Progenitor cell of endocrine pancreas (in vitro differentiated cells): ENCODE measurements at places on chromosomes 16 and 17.

- DNase-seq: no peak
These were observed 1106.1 kb upstream of the GOT2 start for GRCh38 chr16:59840169-59840568.

- DNase-seq: no peak
These were observed 69.0 kb downstream of the KIF2B start for GRCh38 chr17:53891726-53892125.

GRCh38 chr17:82121660-82122629, 23.9 kb upstream of the FASN start:
- no peak for DNase-seq

DNA sequence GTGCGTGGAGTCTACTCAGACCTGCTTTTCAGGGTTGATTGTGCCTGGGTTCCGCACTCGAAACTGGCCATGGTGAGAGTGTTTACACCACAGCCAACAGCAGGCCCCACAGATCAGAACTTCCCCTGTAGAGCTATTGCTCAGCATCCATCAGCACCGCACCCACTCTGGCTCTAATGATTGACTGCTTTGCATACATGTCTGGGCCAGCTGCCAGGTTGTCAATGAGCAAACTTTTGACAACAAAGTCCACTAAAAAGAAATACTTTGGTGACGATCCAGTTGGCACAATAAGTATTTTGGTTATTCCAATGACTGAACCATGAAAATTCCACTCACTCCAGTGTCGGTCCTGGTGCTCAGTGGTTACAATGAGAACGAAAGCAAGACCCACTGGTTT, 190.7 kb downstream of the FOXL1 start:
- no peak for DNase-seq

DNA sequence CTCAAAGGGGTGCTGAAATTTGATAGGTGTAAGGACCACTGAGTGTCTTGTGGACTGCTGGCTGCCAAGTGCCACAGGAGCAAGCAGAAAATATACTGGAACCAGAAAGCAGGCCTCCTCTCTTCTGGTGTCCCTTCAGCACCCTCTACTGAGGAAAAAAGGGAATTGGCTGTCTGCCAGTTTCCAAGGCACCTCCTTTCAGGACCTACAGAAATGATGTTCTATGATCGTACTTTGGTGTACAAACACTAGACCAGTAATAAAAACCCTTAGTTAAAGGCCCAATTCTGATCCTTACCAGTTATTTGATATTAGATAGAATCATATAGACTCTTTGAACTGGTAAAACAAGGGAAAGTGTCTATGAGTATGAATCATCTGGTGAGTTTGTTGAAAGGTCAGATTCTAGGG, 35.8 kb upstream of the BCAS3 start:
- DNase-seq: peak; percentile 30

DNA sequence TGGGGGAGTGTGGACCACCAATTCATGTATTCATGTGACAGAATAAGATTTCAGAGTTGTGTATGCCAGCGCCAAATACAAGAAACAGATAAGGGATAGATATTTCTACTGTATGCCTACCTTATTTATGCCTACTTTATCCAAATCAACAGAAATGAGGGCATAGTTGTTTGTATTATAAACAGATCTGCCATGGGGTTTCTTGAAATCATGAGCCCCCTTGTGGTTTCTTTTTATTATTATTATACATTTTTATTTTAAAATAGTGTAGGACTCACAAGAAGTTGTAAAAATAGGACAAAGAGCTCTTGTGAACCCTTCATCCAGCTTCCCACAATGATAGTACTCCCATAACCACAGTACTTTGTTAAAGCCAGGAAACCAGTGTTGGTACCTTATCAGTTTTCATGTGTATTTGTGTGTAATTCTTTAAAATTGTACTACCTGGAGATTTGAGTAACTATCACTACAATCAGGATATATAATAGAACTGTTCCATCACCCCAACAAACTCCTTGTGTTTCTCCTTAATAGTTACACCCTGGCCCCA, 229.4 kb downstream of the CCDC182 start:
- no peak for DNase-seq

DNA sequence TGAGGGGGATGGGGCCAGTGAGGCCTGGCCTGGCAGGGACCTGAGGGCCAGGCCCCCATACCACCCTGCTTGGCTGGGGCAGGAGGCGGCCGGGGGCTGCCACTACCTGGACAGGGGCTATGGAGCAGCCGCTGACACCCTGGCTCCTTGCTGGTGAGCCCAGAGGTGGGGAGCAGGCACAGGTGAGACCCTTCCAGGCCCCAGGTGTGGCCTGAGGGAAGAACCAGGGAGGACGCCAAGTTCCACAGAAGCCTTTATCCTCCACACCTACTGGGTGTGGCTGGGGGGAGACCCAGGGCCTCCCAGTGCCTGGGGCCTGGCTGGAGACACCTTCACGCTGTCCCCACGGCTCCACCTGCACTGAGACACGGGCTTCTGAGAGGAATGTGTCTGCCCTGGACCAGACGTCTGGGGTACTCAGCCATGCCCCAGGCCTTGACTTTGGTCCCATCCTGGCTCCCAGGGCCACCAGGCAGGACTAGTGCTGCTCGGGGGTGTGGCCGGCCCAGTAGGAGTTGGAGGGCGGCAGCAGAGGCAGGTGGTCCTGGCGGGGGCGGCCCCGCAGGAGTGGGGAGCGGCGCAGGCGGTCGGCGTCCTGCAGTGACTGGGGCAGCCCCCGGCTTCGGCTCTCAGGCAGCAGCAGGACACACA, 4.7 kb downstream of the SLC22A31 start:
- DNase-seq: no peak
